Fibroblast of the aortic adventitia (primary cell): ENCODE measurements at places on chromosomes 3 and 15. TPM values are rescaled to one million over a fixed set of nuclear protein-coding genes. Genes with fewer than 3 reads are reported as not detected.

GRCh38 chr15:68997050-68997449 is 17.4 kb upstream of the NOX5 start:
- DNase-seq: no peak

DNA sequence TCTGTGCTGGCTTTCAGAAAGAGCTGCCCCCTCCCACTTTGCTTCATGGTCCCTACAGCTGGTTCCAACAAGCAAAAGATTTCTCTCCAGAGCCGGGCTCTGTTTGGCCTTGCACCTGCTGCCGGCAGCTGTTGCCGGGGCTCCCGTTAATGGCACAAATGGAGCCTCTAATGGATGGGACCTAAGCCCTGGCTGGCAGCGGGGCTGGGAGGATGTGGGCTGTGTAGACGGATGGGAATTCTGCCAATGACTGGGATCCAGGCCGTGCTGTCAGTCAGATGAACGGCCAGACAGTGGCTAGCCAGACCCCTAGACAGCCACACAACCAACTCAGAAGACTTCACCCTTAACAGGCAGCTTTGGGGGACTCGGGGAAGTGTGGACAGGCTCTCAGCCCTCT is 88.0 kb downstream of the RPLP1 start:
- no peak for DNase-seq

GRCh38 chr3:21543380-21544075 is 207.5 kb downstream of the ZNF385D start:
- DNase-seq: no peak

- DNase-seq: no peak
These were observed 16.5 kb downstream of the KLHL25 start for GRCh38 chr15:85778107-85778776.

DNA sequence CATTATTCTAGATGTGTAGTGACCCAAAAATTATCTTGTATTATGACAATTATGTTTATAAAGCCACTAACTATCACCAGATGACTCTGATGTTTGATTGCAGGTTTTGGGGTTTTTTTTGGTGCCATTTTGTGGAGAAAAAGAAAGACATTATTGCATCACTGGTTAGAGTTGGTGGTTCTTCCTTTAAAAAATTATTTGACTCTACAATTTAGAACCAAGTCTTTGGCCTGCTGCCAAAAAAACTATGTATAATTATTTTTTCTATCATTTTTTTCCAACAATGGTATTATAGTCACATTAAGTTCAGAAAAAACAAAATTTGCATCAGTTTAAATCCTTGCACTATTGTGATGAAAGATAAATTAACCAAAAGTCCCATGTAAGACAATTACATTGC is 258.6 kb upstream of the GRM7 start:
- DNase-seq: no peak

GRCh38 chr3:124478830-124479229 is 251.4 kb upstream of the UMPS start:
- DNase-seq: no peak

DNA sequence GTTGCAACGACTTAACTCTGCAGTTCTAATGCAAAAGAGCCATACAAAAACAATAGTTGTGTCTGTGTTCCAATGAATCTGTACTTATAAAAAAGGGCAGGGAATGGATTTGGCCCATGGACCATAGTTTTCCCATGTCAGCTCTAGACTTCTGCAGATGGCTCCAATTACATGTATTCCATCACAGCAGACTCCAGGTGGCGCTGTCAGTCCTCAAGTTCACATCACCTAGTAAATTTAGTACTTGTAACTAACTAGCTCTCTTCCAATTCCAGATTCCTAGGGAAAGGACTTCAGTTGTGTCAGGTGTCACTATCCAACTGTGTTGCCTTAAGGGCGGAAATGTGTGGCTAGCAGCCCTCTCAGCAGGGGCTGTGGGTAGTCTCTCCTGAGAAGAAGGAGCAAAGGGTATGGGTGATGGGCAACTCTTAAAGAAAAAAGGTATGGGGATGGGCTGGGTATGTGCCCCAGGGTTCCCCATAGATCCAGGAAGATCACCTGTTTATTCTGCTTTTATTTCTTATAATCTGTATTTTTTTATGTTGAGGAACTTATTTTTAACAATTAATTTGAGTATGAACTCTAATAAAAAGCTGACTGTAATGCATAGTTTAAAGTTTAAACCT is 36.2 kb downstream of the BBS4 start:
- peak; percentile 87 for DNase-seq

GRCh38 chr3:31688984-31689383 is 156.3 kb downstream of the STT3B start:
- no peak for DNase-seq

- DNase-seq: no peak
These were observed 405.1 kb upstream of the NECTIN3 start for GRCh38 chr3:110666495-110666894.

The WDR49 gene
- under 0.01 and 0.08 TPM in 2 replicates for total RNA-seq

The SLC28A1 gene
- total RNA-seq: not detected in 2 replicates

The LRIG1 gene
- total RNA-seq: 3.9 and 26.4 TPM in 2 replicates

The PIGZ gene
- total RNA-seq: 1.9 and 19.2 TPM in 2 replicates

The TXNRD3 gene
- 13.2 and 27.9 TPM in 2 replicates for total RNA-seq

The GRAMD1C gene
- total RNA-seq: 9.2 and 12.1 TPM in 2 replicates

The TNFAIP8L3 gene
- total RNA-seq: 10.3 and 22.4 TPM in 2 replicates
